ENCODE measurements at places on chromosomes 3 and 15. TPM values are rescaled to one million over a fixed set of nuclear protein-coding genes. Genes with fewer than 3 reads are reported as not detected.

Gene AHSG
- total RNA-seq: under 0.01 TPM

Gene PLSCR4
- 569 TPM for total RNA-seq

Gene P2RY1
- 0.51 TPM for total RNA-seq

Gene TMC3
- not detected for total RNA-seq

Gene SLC28A2
- not detected for total RNA-seq

Gene FAM81A
- under 0.01 TPM for total RNA-seq

Gene B3GALNT1
- total RNA-seq: 11.9 TPM

Gene IFT57
- 28.4 TPM for total RNA-seq

Gene RPP25
- 20.0 TPM for total RNA-seq

Gene CCR9
- not detected for total RNA-seq

Gene CLRN1
- not detected for total RNA-seq

Gene TJP1
- 91.8 TPM for total RNA-seq

Gene TFG
- total RNA-seq: 60.6 TPM

Gene PAK6
- total RNA-seq: not detected

Gene ST8SIA2
- total RNA-seq: 0.13 TPM

Gene MAP2K1
- 33.3 TPM for total RNA-seq

Gene EPHB3
- total RNA-seq: 0.13 TPM

Gene ALG3
- total RNA-seq: 20.5 TPM

Measured in dermis microvascular lymphatic vessel endothelial cell (primary cell).